ENCODE measurements at places on chromosomes 2 and 18.

- DNase-seq, result no peak
These were observed 22.2 kb upstream of the CAB39 start for GRCh38 chr2:230690439-230690838.

DNA sequence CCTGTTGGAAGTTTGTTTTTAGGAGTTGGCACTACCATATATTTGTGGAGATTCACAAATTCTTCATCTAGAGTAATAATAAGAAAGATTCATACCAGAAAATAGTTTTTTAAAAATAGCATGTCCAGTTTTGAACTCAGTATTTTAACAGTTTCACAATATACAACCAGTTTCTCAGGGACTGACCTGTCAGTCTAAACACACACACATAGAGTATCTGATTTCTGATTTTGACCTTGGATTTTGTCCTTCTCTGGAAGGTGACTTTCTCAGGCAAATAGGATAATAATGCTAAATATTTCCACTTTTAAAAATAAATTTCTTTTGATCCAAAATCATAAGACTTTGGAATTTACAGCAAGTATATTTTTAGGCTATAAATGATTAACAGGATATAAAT, 32.0 kb downstream of the MFSD6 start:
- no peak for DNase-seq

DNA sequence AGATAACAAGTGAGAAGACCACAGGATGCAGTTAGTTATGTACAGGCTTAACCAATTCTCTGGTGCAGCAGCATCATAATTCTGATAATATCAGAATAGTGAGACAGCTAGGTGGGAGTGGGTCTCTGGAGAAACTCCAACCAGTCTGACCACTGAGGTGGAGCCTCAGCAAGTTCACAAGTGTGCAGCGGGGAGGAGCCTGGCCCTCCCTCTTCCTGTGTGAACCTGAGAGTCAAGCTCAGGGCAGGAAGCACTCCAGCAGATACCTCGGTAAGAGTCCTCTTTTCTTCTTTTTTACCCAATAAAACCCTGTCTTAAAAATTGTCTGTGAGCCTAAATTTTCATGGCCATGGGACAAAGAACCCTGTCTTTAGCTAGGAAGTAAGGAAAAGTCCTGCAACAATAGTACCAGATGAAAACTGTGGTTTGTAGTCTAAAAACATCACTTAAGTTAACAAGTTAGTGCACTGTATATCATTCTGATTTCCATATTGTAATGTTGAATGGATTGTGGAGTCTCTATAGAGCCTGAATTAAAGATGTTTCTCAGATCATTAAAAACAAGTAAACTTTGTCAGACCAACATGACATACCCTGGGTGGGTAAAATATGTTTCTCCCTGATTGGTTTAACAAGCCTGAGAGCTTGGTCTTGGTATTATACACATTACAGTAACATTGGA, 370.8 kb downstream of the TMEM182 start:
- no peak for DNase-seq

DNA sequence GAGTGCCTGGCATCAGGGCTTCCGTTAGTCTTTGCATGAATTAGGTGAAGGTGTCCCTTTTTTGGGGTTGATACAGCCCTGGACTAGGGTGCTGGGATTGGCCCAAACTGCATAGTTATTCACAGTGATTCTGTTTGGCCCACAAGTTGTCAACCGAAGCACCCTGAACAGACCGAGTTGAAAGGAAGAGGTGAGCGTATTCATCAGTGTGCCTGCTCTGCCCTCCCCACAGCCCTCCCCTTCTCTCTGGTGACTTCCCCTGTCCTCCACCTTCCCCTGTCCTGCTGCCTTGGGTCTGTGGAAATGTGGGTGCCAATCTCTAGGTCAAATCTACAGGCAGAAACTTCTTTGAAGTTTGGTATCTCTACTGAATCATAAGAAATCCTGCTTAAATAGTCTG, 330.5 kb downstream of the DYSF start:
- DNase-seq, result no peak

GRCh38 chr2:160910681-160911080, 249.5 kb upstream of the TANK start:
- DNase-seq, result no peak

DNA sequence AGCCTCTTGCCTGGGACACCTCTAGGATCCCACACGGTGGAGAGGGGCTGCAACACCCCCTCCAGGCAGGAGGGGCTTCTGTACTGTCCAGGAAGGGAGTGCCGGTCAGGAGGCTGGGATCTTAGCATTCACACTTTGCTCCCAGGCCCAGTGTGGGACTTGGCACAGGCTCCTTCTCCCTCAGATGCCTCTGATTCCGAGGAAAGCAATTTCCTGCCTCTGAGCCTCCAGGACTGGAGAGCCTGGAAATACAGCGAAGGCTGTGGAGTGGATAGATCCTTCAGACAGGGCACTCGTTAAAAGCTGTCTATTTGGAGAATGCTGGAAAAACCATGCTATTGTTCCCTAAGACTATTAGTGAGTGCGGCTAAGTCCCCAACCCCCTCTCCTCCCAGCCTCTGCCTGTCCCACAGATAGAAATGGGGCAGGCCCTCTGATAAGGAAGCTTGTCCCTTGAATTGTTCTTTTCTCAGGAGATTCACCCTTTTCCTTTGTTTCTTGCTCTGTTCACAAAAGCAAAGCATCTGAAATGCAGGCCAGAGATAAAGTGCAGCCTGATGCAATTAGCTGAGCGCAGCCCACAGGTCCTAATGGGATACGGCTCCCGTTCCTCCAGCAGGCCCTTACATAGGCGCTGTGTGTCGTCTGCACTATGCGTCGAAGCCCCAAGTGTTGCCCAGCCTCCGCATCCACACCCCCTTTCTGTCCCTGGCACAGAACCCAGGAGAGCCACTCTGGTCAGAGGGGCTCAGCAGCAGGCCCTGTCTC, 252.2 kb downstream of the KLHL29 start:
- no peak for DNase-seq

DNA sequence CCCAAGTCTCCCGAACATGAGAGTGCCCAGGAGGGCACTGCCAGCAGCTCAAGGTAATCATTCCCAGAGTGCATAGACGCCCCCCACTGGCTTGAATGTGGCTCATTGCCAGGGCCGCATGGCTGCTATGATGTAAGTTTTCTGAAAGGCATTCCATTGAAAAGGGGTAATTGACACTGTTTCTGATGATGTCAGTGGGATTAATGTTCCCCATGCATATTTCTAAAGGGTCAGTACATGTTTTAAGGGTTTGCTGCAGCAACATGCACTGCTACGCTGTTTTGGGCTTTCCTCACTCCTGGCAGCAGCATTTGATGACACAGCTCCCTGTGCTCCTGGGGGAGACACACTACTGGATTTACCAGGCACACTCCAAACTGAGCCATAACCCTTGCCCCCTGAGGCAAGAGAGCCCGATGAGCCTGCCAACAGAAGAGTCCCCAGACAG, 36.7 kb downstream of the KIAA2012 start:
- DNase-seq, result no peak

DNA sequence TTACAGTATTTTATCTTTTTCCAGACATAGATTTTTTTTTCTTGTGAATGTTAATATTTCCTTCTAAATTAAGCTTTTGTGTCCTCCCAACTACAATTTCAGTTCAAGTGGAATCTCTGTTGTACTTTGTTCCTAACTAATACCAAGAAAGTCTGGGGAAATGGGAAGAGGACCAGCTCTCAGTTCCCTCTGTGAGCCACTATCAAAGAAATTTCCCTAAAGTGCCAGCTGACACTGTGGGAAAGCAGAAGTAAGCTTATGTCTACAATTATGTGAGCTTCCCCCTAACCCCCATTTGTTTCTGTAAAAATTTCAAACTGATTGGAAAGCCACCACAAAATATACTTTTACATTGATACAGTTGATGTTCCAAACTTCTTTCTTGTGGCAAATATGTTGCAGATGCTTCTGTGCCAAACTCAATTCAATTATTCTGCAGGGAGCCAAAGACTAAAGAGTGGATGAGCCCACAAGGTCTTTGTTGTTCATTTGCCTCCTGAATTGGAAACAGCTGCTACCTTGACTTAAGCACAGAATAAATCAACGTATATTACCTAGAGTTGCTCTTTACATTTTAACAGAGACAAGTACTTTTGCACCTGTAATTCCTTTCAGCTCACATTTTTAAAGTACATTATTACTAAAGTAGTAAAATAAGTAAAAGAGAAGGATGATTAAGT, 306.6 kb downstream of the PTH2R start:
- no peak for DNase-seq

DNA sequence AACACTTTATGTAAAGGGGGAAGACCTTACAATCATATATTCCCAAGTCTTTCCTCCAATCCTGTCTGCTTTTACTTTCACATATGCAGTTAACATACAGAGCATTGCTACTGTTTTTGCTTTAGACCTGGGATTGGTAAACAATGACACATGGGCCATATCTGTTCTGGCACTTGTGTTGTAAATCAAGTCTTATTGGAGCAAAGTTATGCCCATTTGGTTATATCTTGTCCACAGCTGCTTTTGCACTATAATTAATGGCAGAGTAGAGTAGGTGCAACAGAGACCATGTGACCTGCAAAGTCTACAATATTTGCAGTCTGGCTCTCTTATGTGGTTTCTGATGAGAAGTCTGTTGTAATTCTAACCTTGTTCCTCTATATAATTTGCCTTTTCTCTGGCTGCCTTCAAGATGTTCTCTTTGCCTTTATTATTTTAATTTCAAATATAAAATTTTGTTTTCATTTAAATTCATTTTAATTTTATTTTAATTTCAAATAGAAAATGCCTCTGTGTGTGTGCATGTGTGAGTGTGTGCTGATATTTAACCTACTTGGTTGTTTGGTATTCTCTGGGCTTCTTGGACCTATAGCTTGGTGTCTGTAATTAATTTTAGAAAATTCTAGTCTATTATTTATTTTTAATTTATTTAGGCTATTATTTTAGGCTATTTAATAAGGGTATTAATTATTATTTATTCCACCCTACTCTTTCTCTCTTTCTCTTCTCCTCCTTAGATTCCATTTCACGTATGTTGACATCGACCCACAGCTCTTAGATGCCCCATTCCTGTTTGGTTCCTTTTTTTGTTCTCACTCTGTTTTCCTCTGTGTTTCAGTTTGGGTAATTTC, 16.8 kb upstream of the LPIN1 start:
- DNase-seq, result no peak

GRCh38 chr2:20322527-20323300, 27.9 kb downstream of the PUM2 start:
- no peak for DNase-seq

- no peak for DNase-seq
These were observed 816 bp downstream of the SCTR start for GRCh38 chr2:119523383-119523951.

- DNase-seq, result no peak
These were observed 9.8 kb downstream of the NRP2 start for GRCh38 chr2:205692104-205692503.

DNA sequence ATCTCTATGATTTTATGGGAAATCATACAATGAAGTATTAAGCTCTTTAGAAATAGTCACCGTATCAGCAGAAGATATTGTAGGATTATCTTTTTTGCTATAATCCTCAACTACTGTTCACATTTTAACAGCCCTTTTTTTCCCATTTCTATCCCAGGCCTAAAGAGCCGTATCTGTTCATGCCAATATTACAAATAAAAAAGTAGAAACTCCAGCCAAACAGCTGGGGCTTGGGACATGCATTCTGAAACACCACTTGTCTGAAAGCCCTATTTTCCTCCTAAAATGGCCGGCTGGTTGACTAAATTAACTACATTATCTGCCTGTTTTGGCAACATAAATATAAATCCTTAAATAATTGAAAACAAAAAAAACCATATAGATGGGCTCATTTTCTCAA, 477.8 kb downstream of the CDH2 start:
- no peak for DNase-seq

DNA sequence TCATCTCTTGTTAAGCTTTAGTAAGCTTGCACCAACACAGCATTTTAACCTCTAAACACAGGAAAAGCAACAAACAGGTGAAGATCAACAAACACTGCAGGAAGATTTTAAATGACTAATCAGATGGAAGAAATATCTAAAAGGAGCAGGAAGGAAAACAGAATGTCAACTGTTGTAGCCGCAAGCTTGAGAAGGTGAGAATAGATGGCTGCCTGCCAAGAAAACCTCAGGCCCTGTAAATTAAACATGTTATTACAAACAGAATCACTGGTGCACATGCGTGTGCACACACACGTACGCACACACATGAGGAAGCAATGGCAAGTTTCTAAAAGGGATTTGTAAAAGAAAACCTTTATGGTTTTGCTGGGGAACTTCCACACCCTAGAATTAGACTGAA, 257.8 kb upstream of the GALNT5 start:
- DNase-seq, result no peak

DNA sequence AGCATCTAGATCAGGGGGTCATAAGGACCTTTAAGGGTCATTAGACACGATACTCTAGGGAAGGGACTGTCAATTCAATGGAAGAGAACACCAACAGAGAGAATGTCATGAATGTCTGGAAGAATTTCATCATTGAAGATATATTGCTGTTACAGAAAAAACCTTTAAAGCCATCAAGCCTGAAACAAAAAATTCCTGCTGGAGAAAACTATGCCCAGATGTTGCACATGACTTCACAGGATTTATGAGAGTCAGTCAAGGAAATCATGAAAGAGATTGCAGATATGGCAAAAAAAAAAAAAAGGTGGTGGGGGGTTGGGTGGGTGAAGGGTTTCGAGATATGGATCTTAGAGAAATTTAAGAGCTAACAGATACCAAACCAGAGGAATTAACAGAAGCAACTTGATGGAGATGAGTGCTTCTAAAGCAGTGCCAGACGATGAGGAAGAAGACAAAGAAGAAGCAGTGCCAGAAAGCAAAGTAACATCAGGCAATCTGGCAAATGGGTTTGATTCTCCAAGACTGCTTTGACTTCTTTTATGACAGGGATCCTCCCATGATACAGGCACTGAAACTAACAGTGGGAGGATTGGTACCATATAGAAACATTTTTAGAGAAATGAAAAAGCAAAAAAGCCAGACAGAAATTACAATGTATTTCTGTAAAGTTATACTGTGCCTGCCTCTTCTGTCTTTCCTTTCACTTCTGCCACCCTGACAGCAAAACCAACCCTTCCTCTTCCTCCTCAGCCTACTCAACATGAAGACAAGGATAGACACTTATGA, 28.5 kb downstream of the MAP4K3 start:
- DNase-seq, result no peak

DNA sequence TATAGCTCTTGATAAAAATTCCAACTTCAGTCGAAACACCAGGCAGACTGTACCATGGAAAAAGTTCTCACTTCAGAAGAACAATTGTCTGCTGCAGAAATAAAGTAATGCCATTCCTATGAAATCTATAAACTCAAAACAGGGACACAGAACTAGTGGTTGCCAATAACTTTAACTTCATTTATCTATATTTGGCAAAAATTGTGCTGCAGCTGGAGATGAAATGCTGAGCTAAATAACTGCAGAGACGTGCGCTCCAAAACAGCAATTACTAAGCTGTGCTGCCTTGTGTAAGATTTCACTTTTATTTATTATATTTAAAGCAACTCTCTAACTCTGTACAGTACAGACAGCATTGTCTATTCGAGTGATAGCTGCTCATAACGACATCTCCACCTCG, 540.1 kb upstream of the ID2 start:
- no peak for DNase-seq

- DNase-seq, result no peak
These were observed 137.1 kb upstream of the CCDC150 start for GRCh38 chr2:196502386-196502785.

- DNase-seq, result no peak
These were observed 168.5 kb upstream of the GLI2 start for GRCh38 chr2:120567128-120567527.

GRCh38 chr2:28610583-28611201, 114.8 kb downstream of the PLB1 start:
- DNase-seq, result no peak

- no peak for DNase-seq
These were observed 30.7 kb downstream of the INO80C start for GRCh38 chr18:35466815-35467623.
